ENCODE measurements at places on chromosomes 11 and 22.
A peak's percentile ranks its signal among the peaks of the same experiment; 100 is the strongest.

GRCh38 chr22:21447694-21448402 lies 19.3 kb upstream of the TMEM191C start:
- DNase-seq = no peak

GRCh38 chr22:37018815-37019308 lies 385 bp downstream of the TST start:
- DNase-seq = no peak

DNA sequence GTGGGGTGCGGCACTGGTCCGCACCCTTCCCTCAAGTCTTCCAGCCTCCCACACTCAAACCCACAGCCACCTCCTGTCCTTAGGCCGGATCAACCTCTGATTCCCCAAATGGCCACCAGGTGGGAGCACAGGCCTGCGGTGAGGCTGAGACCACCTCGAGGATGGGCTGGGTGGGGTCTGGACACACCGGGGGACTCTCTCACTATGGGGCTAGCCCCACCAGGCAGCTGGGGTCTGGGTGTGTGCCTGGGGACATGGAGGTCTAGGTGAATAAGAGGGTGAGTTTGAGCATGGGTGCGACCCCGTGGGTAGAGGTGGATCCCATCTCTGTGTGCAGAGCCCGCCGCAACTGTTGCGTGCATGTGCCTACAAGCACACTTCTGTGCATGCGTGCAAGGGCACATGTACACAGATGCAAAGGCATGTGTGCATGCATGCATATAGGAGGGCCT lies 32.6 kb downstream of the MYO18B start:
- no peak for DNase-seq

- no peak for DNase-seq
These were observed 219.0 kb downstream of the CEP164 start for GRCh38 chr11:117546431-117547194.

DNA sequence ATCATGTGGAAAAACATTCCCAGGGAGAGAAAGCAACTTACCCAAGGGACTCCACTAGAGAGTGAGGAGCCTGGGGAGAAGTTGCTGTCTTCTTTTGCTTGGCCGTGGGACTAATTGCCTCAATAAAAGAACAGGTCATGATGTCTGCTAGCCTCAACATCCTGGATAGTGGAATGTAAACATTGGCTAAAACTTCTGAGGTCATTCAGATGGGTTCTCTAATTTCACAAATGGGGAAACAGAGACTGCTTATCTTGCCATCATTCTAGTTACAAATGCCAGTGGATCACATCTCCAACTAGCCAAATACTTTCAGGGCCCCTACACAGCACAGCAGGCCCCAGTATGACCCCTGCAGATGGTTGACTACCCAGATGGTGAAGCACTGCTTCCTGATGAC lies 28.4 kb upstream of the PAMR1 start:
- no peak for DNase-seq

DNA sequence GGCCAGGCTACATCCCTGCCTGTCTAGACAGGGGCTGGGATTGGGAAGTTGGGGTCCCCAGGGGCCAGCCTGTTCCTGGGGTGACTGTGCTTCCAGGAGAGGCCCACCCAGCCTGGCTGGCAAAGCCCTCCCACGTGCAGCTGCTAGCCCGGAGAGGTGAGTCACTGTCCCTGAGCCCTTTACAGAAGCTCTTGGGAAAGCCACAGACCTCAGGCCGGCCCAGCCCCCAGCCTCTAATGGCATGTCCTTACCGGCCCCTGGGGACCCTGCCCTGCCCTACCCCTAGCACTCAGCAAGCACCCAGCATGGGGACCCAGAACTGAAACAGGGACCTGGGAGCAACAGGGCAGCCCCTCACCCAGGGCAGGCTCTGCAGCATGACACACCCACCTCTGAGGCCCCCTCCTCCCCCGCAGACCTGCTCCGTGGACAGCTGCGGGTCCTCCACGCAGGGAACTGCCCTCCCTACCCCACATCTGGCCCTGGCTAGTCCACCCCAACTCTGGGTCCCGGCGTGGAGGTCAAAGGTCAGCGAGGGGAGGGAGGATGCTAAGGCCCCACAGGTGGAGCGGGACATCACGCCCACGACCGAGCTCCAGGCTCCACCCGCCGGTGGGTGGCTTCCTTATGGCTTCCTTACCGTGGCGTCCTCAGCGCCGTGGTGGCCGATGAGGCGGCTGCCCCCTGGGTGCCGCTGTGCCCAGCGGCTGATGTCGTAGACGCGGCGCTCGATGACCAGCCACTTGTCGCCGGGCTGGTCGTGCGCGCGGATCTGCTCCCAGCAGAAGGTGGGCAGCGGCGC lies 615 bp downstream of the FADS3 start:
- no peak for DNase-seq

- DNase-seq = no peak
These were observed 36.9 kb downstream of the PACS1 start for GRCh38 chr11:66106786-66107599.

DNA sequence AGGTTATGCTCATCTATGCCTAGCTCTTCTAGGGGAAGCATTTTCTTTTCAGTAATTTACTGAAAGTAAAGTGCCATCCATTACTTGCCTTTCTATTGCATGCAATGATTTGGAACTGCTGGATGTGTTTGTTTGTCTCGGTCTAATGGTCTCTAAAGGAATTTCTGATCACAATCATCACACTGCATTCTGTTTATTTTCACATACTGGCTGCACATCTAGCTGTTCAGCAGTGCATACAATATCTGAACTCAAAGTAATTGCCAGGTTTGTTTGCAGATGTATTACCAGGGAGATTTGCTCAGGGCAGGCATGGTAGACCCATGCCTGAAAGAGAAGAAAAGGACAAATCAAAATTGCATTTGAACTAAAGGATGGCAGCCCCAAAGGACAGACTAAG lies 36.4 kb upstream of the CWF19L2 start:
- no peak for DNase-seq

DNA sequence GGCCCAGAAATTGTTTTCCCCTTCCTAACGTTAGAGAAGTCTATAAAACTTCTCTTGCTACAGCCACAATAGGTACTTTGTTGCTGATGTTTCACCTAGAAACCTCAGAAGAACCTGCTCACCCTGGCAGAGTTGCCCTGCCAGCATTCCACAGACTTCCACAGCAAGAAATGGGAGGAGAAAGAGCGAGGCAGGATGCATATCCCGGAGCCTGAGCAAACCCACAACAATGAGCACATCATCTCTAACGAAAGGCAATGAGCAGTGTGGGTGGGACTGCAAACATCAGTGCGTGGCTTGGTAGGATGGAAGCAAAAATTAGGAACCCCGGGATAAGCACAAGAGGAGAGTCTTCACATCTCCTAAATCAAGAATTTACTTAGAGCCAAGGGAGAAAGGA lies 892.3 kb downstream of the OPCML start:
- DNase-seq = no peak

DNA sequence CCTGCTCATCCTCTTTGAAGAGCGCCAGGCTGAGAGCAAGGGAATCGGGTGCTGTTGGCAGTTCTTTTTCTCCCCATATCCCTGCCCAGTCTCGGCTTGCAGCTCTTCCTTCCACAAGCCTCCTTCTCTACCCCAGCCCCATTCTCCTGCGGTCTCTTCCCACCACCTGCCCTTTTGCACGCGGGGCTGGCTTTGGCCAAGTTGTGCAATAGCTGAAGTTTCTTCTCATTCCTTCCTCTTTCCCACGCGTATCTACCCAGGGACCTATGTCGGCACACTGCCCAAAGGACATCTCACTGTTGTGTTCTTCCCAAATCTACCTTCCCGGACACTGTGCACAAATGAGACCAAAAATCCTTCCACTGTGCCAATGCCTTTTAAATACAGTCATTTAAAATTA lies 22.3 kb upstream of the HTR3A start:
- DNase-seq = no peak

GRCh38 chr11:56764976-56765375 lies 16.5 kb upstream of the OR9G4 start:
- no peak for DNase-seq

DNA sequence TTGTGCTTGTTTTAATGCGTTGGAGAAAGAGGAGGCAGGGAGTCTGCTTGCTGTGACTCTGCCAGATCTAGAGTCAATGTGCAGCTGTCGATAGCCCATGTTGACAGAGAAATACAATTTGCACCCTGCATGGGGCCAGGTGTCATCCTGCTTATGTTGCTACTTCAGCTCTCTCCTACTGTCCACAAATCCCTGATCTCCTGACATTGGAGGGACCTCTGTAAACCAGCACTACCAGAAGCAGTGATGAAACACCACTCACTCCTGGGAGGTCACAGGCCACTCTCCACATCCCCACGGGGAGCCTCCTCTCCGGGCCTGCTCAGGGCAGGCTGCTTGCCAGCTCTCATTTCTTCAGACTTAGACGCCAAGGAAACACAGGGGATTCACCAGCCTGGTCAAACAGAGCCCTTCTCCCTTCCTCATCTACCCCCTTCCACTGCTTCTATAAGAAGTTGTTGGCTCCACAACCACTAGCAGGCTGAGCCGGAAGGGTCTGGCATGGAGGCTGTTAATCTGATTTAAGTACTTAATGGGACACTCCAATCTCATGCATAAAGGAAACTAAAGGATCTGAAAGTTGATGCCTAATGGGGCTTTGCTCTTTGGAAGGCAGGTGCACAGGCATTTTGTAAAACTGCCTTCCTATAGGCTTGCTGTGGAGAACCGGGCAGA lies 29.9 kb upstream of the CSNK2A3 start:
- DNase-seq = peak; percentile 80

- no peak for DNase-seq
These were observed 907 bp downstream of the MCHR1 start for GRCh38 chr22:40679964-40680818.

DNA sequence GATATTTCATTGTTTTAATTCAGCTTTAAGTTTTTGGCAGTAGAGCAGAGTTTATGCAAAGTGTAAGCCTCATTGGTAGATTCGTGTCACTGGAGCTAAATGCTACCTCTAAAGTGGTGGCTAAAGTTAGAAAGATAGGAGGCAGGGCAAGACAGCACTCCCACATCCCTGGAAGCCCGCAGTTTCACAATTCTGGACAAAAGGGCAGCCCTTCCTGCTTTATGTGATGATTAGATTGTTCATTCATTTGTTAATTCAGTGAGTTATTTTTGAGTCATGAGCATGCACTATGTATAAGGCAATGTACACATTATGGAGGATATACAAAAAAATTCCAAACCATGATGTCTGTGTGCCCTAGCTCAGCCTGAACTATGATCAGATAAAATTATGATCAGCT lies 52.1 kb upstream of the EIF3M start:
- no peak for DNase-seq

DNA sequence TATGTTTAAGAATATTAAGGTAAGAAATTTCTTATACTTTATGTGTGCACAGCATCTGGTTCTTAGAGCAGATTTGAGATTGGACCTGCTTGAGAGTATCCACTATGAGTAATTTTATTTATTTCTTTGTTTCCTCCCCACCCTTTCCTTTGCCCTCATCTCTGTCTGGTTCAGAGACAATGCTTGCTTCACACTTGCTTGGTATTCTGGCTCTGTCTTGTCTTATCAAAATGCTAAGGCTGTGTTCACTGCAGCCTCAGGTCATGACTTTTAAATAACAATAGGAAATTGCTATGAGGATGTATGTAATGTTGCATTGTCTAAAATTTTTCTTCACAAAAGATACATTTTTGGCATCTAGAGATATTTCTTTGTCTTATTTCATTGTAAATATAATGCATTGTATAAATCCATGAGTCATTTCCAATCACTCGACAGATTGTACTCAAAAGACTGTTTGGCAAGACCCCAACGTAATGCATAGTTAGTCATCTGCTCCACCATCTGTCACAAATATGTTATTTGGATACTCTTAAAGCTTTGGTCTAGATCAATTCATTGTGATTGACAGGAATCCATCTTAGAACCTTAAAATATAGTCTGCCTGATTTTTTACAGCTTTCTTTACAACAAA lies 395.7 kb downstream of the AASDHPPT start:
- no peak for DNase-seq

DNA sequence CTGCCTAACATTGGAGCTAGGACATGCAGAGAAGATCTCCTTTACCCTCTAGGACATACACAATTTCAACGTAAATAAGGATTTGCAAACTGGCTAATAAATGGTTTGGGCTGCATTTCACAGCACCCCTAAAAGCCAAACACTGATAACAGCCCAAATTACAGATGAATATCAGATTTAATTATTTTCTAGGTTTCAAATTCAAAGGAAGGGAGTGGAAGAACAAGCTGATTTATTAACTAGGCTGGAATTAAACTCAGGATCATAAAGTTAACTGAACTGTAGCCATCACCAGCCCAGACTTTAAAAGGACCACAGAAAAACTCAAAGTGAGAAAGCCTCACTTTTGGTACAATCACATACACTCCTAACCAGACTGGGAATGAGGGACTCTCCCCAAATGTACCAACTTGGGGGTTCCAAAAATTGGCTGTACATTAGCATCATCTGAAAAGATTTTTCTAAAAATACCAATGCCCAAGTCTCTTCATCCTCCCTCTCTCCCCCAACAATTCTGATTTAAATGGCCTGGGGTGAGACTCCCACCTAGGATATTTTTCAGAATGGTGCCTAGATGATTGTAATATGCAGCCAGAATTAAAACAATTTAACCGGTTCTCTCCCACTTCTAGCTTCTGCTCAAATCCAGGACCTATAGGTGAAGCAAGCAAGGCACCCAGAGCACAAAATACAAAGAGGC lies 43.5 kb downstream of the SYTL2 start:
- no peak for DNase-seq

- DNase-seq = no peak
These were observed 31.0 kb downstream of the FZD4 start for GRCh38 chr11:86923999-86924766.

DNA sequence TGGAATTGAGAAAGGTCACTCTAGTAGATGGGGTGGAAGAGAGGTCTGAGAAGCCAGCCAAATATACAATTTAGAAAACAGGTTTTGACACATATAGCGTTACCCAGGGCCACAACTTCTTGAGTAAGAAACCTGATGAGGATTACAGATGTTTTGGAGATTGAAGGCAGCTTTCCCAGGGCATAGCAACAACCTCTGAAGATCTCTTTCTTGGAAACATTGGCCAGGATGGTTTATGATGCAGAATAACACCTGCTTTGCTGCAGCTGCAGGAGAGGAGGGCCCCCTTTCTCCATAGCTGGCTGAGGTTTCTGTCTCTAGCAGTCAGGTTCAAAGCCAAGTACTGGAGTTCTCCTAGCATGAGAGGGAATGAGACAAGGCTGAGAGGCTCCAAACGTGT lies 75.1 kb upstream of the NUP50 start:
- DNase-seq = no peak
